ENCODE measurements at places on chromosomes 16 and 17.

DNA sequence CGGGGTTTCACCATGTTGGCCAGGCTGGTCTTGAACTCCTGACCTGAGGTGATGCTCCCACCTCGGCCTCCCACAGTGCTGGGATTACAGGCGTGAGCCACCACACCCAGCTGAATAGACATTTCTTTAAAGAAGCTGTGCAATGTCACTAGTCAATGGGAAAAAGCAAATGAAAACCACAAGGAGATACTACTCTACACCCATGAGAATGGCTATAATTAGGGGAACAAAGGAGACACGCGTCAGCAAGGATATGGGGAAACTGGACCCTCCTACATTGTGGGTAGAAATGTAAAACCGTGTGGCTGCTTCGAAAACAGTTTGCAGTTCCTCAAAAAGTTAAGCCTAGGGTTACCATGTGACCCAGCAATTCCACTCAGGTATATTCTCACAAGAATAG is 103.4 kb downstream of the VPS53 start:
- DNase-seq, result no peak

GRCh38 chr16:68992521-68992920 is 112.9 kb upstream of the HAS3 start:
- peak; percentile 74 for DNase-seq

- peak; percentile 91 for DNase-seq
Observed at GRCh38 chr16:24748242-24748641, 18.8 kb downstream of the TNRC6A start.

GRCh38 chr17:74679374-74679773 is 33.3 kb downstream of the CD300LF start:
- DNase-seq, result no peak

GRCh38 chr17:28533091-28533807 is 19.2 kb downstream of the UNC119 start:
- no peak for DNase-seq

DNA sequence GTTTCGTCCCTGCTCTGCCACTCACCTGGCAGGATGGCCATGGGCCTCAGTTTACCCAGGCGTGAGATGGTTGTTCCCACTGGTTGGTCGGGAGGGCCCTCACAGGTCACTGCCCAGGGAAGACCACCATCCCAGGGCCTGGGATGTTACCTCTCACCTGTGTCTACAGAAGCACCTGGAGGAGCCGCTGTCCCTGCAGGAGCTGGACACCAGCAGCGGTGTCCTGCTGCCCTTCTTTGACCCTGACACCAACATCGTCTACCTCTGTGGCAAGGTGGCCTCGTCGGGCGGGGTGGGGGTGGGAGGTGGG is 4.1 kb downstream of the CORO1A start:
- no peak for DNase-seq

DNA sequence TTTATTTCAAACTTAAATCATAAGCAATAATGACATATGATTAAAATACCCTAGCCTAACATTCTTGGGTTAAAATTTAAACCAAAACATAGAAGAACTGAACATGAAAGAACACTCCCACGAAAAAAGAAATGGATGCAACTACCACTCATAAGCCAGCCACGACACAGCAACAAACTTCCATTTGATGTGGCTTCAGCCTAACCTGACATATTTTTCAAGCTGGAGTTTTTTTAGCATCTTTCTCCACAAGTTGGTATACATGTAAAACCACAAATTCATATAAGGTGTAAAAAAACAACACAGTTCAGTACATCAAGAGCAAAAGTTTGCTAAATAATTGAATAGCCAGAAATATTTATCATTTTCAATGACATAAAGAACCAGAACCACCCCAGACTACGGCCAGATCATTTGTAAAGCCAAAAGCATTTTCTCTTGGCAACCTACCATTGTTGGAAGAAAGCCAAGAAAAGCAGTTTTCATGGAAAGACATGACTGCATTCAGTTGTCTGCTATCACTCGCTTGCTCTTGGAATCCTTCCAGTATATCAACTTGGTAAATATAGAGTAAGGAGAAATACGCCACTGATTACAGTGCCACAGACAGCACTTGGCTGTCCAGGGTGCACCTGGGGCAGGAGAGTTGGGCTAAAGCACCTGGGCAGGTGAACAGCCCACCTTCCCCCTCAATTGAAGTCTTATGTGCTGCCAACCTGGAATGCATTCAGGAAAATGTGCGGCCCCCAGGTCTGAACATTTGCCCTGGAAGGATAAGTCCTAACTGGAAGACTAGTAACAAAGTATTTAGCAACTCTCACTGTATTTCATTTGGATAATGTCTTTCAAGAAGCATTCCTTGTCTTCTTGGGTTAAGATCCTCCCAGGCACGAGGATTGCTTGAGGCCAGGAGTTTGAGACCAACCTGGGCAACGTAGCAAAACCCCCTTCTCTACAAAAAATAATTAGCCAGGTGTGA is 60.5 kb downstream of the CREBBP start:
- DNase-seq, result peak; percentile 99

GRCh38 chr16:5065813-5066212 is at the start of gene C16orf89:
C16orf89 (minus strand) TSS chr16:5065956; CDS start chr16:5065908, 48 bp downstream.
- DNase-seq, result no peak

- DNase-seq, result no peak
Observed at GRCh38 chr17:12254460-12254859, 233.8 kb downstream of the MAP2K4 start.

- peak; percentile 90 for DNase-seq
Observed at GRCh38 chr17:48547808-48548522, 3.1 kb upstream of the HOXB2 start.

DNA sequence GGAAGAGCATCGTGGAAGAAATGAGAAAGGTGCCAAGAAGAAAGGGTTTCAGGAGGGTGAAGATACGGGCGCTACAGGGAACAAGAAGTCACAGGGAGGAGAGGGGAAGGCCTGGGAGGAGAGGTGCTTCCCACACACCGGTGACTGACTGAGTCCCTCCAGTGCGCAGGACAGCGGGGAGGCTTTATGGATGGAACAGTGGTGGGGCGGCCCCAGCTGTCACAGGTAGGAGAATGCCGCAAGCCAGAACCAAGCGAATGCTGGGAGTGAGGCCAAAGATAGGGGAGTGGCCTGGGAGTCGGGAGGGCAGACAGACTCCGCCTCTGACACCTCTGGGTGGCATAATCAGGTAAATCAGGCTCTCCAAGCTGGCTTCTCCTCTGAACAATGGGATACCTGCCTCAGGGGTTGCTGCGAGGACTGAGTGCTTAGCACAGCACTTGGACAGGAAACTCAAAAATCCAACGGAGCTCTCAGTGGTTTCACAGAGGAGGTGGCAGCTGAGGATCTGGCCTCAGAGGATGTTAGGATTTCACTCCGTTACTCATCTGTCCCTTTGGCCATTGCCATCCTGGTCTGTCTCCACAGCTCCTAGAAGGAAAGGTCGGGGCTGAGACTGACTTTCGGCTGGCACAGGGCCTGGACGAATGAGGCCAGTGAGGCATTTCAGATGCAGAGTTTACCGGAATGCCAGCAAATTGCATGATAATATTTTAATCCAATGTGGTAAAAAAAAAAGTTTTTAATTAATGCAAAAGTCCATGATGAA is 717 bp upstream of the CNP start:
- peak; percentile 6 for DNase-seq

- DNase-seq, result no peak
Observed at GRCh38 chr17:41939693-41940090, 9.3 kb downstream of the ODAD4 start.

GRCh38 chr16:73794994-73795393 is 501.6 kb upstream of the PSMD7 start:
- DNase-seq, result no peak

GRCh38 chr17:5584383-5585286 is at the start of gene NLRP1:
NLRP1 (minus strand) TSS chr17:5584509; CDS start chr17:5583957, 552 bp downstream.
- DNase-seq, result peak; percentile 96

- no peak for DNase-seq
Observed at GRCh38 chr16:3198334-3199072, 10.5 kb downstream of the OR1F1 start.

GRCh38 chr16:10609402-10609774 is 29.0 kb upstream of the EMP2 start:
- DNase-seq, result peak; percentile 85

GRCh38 chr17:61389670-61390478 is 9.8 kb upstream of the TBX2 start:
- peak; percentile 41 for DNase-seq

DNA sequence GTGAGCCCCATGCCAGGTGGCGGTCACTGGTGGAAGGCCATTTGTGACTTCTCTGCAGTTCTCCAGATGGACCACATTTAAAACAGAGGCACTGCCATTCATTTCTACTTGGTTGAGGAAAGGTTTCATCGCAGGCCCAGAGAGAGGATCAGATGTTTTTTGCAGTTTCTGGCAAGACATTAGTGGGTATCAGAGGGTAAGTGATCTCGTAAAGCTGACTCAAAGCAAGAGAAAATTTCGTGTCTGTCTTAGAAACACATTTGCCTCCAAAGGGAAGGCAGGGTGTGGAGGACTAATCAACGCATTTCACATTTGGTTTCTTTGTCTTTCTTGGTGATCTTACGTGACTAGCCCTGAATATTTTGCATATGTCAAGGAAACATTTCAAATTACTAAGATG is 81.8 kb downstream of the PRKCB start:
- DNase-seq, result no peak

DNA sequence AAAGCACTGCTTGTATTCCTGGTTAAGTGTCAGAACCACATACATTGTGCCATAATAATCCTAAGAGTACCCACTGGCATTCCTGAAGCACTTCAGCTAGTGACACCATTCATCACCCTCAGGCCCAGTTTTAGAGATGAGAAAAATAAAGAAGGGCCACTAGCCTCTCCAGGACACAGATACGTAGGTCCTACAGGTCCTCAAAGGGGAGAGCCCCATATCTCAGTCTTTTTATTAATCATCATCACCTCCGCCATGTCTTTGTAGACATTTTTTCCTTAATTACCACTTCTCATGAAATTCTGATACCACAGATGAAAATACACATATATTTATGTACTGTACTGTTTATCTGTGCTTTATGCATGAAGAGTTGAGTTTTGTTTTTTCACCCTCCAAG is 43.5 kb downstream of the GRB2 start:
- DNase-seq, result no peak

DNA sequence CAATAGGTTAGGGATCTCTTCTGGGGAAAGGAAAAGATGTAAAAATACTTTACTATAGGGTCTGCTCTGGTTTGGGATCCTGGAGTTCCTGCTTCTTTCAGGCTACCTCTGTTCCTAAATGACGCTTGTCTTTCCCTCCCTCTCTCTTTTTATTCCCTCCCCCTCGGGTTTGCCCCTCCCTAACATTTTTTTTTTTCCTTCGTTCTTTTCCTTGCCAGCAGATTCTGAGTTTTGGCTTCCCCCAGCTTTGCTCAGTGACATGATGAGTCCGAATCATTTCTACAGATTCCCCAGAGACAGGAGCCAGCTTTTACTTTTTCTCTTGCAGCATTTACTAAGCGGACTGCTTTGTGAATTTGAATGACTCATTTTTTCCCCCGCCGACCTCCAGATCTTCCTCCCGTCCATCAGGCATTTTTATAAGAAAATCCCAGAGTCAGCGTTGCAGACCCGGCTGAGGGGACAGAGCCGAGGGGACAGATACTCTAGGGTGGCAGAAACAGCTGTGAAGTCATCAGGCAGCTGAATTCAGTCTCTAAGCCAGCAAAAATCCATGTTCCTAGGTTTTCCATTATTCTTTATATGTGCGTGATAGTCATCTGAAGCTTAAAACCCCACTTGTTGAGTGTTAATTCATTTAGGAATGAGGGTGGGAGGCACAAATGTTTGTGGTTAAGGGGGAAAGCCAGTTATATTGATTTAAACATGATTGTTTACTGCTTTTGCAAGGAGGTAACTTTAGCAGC is at the start of gene TMEM100:
TMEM100 (minus strand) TSS at position 123 of the 746 bp plus-strand sequence. CDS start 1,794 bp downstream, outside the sequence.
- DNase-seq, result peak; percentile 87

- DNase-seq, result no peak
Observed at GRCh38 chr16:3510416-3510815, 9.6 kb downstream of the CLUAP1 start.

DNA sequence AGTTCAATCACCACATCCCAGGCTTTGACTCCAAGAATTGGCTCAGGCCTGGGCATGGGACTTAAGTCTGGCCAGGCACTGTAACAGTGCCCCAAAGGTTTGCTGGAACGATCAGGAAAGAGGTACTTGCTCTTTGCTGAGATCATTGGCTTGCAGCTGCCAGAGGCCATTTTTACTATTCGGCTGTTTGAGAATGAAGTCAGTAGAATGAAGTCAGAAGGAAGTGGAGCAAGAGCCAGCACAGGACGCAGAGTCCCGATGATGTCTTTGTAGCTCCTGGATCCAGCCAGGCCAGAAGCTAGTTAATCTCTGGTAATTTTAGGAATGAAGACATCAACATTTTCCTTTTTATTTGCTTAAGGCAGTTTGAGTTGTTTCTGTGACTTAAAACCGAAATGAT is 195.5 kb downstream of the RAB11FIP4 start:
- peak; percentile 63 for DNase-seq

- DNase-seq, result peak; percentile 73
Observed at GRCh38 chr16:67936124-67936879, at the start of gene PSMB10. PSMB10 (minus strand) TSS chr16:67936850; CDS start chr16:67936749, 101 bp downstream.

DNA sequence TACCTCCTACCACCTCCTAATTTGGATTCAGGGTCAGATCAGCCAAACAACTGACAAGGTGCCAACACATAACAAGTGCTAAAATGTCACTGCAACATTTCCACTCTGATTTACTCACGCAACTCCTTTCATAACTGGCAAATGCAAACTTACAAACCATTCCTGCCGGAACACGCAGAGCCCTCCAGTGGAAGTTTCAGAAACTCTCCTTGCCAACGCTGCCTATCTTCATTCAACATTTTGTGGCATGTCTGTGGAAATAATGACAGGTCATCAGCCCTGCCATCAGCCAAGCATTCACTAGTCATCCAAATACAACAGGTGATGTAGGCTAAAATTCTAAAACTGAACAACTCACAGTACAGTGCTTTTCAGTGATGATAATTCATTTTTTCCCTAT is 37.7 kb upstream of the OR3A1 start:
- DNase-seq, result no peak

- DNase-seq, result no peak
Observed at GRCh38 chr16:27319257-27319965, 5.6 kb downstream of the IL4R start.

GRCh38 chr17:1169221-1169928 is 10.4 kb downstream of the ABR start:
- no peak for DNase-seq

- DNase-seq, result no peak
Observed at GRCh38 chr17:78092794-78093324, 35.7 kb downstream of the TMC6 start.

GRCh38 chr17:16027708-16028584 is 28.3 kb downstream of the TTC19 start:
- DNase-seq, result peak; percentile 93

GRCh38 chr17:58232707-58233156 is 5.7 kb upstream of the LPO start:
- peak; percentile 56 for DNase-seq

DNA sequence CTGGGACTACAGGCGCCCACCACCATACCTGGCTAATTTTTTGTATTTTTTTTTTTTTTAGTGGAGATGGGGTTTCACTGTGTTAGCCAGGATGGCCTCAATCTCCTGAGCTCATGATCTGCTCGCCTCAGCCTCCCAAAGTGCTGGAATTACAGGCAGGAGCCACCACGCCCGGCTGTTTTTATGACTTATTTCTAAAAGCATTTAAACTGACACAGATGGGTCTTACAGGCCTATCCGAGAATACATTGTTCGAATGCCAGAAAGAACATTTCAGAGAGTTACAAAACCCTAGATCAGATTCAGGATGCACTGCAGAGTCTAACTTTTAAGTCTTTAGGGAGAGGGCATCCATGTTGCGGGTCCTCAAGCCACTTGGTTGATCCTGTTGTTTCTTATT is 234.7 kb upstream of the MAF start:
- no peak for DNase-seq

Data from fibroblast of the aortic adventitia (primary cell).